ENCODE measurements at places on chromosomes 6 and 20.

DNA sequence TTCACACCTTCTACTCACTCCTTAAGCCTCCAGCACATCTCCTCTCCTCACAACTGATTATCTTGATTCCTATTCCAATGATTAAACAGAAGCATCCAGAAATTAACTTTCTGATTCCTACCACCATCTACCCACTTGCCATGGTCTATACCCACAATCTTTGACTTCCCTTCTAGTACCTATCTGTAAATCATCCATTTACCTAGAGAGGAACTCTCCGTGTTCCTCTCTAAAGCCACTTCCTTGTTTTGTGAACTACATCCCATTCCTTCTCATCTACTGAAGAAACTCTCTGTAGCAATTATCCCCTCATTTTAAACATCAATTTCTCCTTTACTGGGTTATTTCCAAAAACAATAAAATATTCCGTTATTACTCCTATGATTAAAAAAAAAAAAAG is 167.3 kb downstream of the ARHGAP18 start:
- DNase-seq, result no peak

- no peak for DNase-seq
These were observed 120.4 kb upstream of the GGTLC1 start for GRCh38 chr20:24109008-24109407.

GRCh38 chr6:3784423-3784822 is 32.9 kb upstream of the PXDC1 start:
- no peak for DNase-seq

DNA sequence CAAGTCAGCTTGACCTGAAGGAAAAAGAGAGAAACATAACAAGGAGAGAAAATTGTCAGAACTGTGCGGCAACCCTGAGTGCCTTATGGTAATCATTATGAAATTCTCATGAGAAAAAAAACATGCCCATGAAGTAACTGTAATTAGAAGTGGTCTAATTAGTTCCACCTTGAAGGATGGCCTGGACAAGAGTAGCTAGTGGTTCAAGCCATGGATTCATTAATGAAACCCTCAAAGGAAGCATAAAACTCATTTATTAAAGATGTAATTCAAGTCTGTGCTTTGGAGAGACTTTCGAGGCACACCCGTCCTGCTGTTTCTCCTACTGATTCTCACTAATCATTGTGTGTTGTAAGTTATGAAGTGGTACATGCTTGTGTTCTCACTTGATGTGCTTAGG is 160.2 kb downstream of the PHF3 start:
- DNase-seq, result no peak

GRCh38 chr6:133359256-133359655 is 118.1 kb downstream of the EYA4 start:
- no peak for DNase-seq

DNA sequence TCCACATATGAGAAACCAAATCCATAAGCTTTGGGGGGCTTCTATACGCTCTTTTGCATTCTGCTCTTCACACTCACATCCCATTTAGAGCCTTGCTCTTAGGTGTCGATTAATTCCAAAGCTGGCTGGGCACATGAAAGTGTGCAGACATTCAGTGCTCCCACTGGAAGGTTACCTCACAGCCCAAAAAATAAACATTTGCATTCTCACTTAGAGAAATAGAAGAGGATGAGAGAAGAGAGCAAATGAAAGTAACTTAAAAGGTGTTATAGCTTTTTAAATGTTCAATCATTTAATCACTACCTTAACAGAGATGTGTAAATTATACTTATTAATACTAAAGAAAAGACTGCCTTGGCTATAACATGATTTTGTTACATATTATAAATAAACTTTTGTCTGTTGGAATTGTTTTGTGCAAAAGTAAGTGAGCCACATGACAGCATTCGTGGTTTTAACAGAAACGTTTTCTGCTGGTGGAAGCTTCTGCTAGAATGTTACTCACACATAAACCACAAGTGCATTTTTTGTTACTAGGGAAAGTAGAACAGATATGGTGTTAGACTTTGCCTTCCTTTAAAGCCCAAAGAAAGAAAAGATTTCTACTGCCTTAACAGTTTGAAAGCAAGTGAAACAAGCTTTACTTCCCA is 116.7 kb downstream of the SIM1 start:
- DNase-seq, result no peak

DNA sequence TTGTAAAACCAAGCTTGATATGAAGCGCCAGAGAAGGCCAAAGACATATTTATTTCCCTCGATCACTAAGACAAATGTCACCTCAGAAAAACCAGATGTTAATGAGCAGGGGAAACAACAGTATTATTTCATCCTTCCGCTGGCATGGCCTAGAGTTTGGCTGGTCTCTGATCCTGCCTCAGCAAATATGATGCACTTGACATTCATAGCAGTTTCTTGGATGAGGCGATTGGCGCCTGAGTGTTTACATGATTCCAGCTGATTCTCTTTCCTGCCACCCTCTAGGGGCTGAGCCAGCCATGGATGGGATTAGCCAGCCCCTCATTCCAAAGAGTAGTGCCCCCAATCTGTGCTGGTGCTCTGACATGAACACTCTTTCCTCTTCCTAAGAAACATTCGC is 67.9 kb downstream of the STMND1 start:
- DNase-seq, result no peak

DNA sequence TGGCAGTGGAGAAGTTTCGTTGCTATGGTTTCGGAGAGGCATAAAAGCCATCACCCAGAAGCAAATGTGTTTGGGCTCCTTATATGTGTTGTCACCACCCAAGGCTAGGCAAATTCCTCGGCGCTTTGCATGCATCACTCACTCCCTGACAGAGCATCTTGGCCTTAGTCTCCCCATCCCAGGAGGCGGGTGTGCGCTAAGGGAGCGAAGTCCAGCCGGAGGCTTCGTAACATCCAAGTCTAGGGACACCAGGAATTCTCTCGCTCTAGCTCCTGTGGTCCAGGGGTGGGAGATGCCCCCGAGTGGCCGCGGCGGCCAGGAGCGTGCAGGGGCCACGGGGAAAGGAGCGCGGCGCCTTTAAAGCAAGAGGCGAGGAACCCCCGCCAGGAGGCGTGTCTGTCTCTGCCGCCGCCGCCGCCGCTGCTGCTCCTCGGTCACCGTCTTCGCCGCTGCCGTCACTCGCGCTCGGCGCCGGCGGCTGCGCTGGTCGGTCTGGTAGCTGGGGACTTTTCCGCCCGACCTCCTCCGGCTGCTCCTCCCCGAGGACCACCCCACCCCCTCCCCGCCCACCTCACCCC is at the start of gene GRIK2:
GRIK2 (plus strand) TSS at position 458 of the 578 bp plus-strand sequence.
- DNase-seq, result no peak

DNA sequence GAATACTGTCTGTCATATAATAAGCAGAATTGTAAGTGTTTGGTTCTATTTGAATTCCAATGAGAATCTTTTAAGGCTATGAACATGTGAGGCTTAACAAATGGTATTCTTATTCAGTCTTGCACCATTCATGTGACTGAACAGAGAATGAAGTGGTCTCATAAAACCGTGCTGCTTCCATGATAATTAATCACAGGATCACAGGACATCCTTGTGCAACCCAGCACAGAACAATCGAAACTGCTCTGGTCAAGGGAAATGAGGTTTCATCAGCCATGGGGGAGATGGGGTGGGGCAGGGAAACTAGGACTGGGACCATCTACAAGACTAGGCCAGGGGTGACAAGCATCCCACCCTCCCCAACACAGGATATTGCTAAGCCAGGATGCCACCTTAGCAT is 6.0 kb downstream of the PPIL6 start:
- DNase-seq, result no peak

DNA sequence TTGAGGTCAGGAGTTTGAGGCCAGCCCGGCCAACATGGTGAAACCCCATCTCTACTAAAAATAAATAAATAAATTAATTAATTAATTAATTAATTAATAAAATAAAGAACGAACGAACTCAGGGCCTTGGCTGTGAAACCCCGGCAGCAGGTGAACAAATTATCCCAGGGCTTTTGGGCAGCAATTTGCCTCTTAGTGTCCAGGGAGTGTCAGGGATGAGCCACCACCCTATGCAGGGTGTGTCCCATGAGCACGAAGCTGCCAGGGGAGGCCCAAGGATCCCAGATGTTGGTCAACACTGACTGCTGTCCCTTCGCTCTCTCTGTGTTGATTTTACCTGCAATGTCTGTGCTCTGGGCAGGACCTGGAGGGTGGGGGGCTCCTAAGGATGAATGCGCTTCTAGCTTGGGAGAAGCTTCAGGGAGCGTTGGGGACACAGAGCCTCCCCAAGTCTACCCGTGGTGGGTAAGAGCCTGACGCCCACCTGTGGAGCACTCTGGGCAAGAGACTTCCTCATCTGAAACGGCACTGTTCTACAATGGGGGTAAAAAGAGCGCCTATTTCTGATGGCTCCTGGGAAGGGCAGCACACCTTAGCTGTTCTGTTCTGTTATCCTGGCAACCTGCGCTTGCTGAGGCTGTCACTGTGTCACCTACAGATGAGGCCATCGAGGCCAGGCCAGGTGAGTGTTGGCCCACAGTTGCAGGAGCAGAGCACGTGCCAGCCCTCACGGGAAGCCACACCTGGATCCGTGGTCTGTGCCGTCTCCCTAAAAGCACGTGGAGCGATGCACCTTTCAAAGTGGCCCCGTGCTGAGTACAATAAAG is 125.5 kb upstream of the CDH4 start:
- no peak for DNase-seq

DNA sequence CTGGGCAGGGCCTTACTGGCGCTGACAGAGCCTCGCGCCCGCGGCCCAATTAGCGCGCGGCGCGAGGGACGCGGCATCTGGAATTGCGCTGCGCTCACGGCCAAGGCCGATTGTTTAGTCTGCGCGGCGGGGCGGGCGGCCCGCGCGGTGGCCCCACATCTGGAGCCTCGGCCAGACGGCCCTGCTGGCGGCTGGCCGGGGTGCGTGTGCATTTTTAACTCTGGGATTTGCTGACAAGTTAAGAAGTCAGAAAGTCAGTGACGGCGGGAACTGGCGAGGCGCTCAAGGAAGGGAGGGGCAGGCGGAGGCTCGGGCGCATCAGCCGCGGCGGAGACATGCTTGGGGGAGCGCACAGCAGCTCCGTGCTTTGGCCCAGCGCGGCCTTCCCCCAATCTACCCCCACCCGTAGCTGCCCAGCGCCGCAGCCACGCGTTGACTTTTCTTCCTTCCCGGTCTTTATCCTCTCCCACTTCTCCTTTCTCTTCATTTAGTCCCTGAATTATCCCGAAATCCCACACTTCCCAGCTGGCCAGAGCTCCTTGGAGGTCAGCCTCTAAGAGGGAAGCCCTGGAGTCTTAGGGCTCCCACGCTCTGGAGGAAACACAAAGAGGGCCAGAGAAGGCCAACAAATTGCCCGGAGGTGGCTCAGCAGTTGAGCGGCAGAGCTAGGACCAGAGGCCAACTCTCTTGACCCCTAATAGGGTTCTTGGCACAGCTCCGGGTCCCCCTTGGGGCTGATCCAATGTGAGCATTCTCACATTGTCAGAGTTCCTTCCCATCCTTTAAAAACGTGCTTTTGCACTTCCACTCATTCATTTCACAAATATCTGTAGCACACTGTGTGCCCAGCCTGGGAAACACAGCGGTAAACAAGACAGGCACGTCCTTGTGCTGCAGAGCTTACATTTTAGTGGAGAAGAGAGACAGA is 40.8 kb upstream of the FOXP4 start:
- peak; percentile 41 for DNase-seq

GRCh38 chr20:41783423-41784208 is 165.4 kb upstream of the CHD6 start:
- DNase-seq, result no peak

GRCh38 chr20:48019496-48019895 is 234.2 kb upstream of the SULF2 start:
- no peak for DNase-seq

DNA sequence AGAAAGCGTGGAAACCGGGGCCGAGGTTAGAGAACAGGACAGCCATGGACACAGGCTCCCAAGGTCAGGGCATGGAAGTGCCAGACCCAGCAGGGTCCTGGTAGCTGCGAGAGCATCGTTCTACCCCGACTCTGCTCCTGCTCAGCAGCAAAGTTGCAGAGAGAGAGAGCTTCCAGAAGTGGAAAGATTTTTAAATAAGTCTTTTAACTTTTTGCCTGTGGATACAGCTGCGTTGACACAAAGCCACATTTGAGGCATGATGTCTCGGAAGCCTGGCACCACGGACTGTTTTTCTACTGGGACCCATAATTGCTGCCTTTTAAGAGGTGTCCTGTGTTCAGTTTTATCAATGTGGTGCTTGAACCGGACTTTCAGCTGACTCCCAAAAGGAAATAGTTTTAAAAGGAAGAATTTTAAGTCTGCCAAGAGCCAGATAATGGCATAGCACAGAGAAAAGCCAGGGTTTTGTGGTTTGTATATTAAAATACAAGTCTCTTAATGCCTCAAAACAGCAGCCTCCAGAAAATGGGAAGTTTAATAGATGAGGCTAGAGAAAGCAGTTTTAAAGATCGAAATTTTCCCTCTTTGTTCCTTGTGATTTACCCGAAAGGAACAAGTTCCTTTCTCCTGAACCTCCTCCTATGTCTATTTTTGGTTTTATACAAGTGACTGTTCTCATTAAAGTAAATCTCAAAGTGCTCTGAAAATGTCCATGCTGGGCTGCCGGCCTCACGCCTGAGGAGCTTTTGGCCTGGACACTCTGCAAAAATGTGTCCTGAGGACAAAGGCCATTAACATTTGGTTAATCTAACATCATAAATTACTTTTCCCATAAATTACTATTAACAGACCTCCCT is 91.5 kb downstream of the RIN2 start:
- DNase-seq, result no peak

DNA sequence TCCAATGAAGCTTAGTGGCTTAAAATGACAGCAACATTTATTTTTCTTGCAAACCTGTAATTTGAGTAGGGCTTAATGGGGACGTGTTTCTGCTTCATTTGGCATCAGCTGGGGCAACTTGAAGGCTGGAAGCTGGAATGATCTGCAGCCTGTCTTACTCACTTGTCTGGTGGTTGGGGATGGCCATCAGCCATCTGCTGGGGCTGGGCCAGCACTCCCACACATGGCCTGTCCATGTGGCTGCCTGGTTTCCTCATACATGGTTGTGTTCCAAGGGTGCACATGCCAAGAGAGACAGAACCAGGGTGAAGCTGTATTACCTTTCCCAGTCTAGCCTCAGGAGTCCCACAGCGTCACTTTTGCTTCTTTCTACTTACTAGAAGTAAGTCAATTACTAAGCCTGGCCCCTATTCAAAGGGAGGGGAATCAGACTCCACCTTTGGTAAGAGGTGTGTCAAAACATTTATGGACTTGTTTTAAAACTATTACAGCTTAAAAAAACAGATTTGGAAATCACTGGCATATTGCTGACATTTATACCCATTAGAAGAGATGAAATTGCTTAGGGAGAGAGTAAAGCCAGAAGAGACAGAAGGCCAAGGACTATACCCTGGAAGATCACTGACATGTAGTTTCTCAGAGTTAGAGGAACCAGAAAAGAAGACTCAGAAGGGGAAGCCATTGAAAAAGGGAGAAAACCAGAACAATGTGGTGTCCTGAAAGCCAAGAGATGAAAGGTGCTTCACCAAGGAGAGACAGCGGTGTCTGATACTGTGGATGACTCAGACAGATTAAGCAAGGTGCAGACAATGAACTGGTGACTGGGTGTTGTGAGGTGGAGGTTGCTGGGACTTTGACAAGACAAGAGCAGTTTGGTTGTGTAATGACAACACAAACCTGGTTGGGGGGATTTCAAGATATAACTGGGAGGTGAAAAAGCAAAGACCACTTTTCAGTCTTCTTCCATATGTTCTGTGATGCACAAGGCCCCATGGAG is 345.2 kb downstream of the GJA1 start:
- no peak for DNase-seq

GRCh38 chr20:50624351-50625016 is 66.9 kb downstream of the RIPOR3 start:
- no peak for DNase-seq

GRCh38 chr6:21037453-21037852 is 503.2 kb downstream of the CDKAL1 start:
- DNase-seq, result no peak

GRCh38 chr20:47857569-47858464 is 72.5 kb upstream of the SULF2 start:
- DNase-seq, result no peak

- no peak for DNase-seq
These were observed 3.7 kb upstream of the TMEM242 start for GRCh38 chr6:157326979-157327378.

Data from activated naive CD8-positive, alpha-beta T cell treated with anti-CD3 and anti-CD28 coated beads, Interleukin-2, amount 50 U/mL, for 24 hours (primary cell).